ENCODE measurements at places on chromosomes 1 and 21. TPM values are rescaled to one million over a fixed set of nuclear protein-coding genes. Genes with fewer than 3 reads are reported as not detected.

PROX1 gene
- total RNA-seq: 0.26 TPM

SH2D5 gene
- 1.3 TPM for total RNA-seq

OR2M3 gene
- total RNA-seq: not detected

LCE1C gene
- not detected for total RNA-seq

KRTAP21-1 gene
- total RNA-seq: not detected

DIO1 gene
- total RNA-seq: not detected

LRRC8D gene
- 15.1 TPM for total RNA-seq

CFHR4 gene
- total RNA-seq: not detected

All from bronchial smooth muscle cell (primary cell).